Sigmoid colon (tissue), 7 donors: ENCODE measurements at places on chromosomes 2 and 18. TPM values are rescaled to one million over a fixed set of nuclear protein-coding genes. Genes with fewer than 3 reads are reported as not detected.

- DNase-seq, result no peak
Observed at GRCh38 chr18:69257861-69258458, 142.7 kb upstream of the DOK6 start.

- DNase-seq, result no peak
Observed at GRCh38 chr2:120647487-120647886, 88.2 kb upstream of the GLI2 start.

GRCh38 chr2:172986040-172986439 lies 89.6 kb upstream of the MAP3K20 start:
- no peak for DNase-seq

DNA sequence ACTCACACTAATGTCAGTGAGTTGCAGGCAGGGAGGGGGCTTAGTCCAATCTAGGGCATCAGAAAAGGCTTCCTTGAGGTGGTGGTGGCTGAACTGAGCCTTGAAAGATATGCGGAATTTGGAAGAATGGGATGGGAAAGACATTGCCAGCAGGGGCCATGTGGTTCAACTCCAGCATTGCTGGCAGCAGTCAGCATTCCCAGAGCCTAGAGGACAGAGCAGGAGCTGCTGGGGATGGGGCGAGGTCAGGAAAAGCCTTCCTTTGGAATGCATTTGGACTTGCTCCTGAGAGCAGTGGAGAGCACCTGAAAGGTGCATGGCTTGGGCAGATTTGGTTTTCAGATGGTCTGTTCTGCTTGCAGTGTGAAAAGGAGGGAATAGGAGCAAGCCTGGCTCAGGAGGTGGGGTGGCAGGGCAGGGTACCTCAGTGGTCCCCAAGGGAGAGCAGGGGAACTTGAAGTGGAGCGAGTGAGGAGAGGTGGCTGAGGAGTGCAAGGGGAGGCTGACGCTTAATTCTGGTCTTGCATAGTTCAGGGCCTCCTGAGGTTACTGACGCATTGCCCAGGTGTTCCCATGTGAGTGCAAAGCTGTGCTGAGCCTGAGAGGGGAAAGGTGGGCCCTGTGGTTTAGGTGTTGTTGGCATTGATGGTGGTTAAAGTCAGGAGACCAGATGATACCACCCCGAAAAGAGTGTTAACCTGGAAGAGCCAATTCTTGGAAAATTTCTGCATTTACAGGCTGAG lies 112.1 kb upstream of the MGAT5 start:
- no peak for DNase-seq

DNA sequence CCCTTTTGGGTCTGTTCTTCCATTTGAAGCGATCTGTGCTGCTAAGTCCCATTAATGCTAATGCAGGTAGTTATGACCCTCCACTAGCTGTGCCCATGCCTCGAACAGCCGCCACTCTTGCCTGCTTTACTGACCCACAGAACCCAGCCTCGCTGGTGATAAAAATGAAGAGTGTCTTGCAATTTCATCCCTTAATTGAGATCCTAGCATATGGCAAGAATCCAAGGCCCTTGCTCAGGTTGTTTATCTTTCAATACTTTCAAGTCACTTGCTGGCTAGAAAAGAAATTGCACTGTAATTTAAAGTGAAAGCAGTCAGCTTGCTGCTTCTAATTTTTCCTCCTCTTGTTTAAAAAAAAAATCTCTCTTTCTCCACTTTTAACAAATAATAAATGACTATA lies 73.6 kb downstream of the ZNF521 start:
- DNase-seq, result no peak

DNA sequence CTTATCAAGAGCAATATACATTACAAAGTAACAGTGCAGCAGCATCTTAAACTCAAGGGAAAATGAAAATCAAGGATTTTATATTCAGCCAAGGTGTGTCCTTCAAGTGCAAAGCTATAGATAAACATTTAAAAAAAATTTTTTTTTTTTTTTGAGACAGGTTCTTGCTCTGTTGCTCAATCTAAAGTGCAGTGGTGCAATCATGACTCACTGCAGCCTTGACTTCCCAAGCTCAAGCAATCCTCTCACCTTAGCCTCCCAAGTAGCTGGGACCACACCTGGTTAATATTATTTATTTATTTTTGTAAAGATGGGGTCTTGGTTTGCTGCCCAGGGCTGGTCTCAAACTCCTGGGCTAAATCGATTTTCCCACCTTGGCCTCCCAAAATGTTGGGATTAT lies 9.0 kb downstream of the CDKL4 start:
- DNase-seq, result no peak

- no peak for DNase-seq
Observed at GRCh38 chr2:214341646-214342045, 69.2 kb upstream of the VWC2L start.

GRCh38 chr2:24380820-24381219 lies 20.5 kb upstream of the ITSN2 start:
- no peak for DNase-seq

- DNase-seq, result no peak
Observed at GRCh38 chr2:10297191-10297830, 5.4 kb upstream of the HPCAL1 start.

Gene LYPD6
- polyA plus RNA-seq, result 1.2 TPM

Gene GCG
- polyA plus RNA-seq, result 10.6 TPM

Gene AMER3
- 0.23 TPM for polyA plus RNA-seq

Gene CPO
- polyA plus RNA-seq, result 0.12 TPM

Gene ABCG8
- not detected for polyA plus RNA-seq

Gene SPP2
- polyA plus RNA-seq, result not detected

Gene FANCL
- 14.5 TPM for polyA plus RNA-seq
